Pancreas (tissue), 10 donors: ENCODE measurements at places on chromosomes 4 and X.
A peak's percentile ranks its signal among the peaks of the same experiment; 100 is the strongest.

DNA sequence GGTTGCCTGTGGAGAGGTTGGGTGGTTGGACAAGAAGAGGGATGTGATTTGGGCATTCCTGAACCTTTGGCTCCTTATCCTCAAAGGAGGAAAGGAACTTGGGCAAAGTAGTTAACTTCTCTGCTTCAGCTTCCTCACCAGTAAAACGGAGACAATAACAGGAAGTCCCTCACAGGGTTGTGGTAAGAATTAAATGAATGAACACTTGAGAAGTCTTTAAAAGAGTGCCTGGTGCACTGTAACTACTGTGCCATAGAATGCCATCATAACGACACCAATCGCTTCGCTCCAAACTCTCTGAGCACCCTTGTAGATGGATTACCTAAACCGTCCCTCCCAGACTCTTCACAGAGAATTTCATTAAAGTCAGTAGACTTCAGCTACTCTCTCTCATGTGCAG is 10.5 kb downstream of the ZCCHC18 start:
- no peak for DNase-seq

DNA sequence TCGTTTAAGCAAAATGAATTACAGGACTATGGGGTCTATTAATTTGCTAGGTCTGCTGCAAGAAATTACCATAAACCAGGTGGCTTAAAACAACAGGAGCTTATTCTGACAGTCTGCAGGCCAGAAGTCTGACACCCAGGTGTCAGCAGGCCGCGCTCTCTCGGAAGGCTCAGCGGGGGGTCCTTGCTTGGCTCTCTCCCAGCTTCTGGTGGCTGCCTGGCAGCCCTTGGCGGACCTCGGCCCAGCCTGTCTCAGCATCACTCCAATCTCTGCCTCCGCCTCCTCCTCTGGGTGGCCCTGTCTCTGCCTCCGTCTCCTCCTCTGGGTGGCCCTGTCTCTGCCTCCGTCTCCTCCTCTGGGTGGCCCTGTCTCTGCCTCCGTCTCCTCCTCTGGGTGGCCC is 580.5 kb upstream of the FAT1 start:
- DNase-seq, result no peak

DNA sequence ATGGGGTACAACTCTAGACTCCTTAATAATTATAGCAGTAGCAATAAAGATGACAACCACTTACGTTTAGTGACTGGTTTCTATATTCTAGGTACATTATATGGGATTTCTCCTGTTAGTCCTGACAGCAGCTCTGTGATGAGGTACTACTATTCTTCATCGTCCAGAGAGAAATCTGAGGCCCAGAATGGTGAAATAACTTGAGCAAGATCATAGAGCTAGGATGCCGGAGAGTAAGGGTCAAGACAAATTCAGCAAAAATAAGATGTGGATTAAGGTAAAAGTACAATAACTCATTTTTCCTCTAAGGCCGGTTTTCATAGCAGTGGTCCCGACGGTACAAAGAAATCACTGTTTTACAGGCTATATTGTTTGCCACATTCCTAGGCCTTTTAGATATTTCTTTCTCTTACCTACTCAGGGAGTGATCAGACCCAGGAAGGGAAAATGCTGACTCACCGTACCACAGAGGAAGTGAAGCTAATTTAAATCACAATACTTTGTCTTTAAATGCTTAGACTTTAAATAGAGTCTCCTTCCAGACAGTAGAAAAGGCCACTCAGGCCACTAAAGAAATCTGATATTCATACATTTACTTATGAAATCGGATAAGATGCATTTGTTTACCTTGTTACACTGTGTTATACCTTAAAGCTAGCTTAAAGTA is 2023.0 kb upstream of the AGA start:
- no peak for DNase-seq

DNA sequence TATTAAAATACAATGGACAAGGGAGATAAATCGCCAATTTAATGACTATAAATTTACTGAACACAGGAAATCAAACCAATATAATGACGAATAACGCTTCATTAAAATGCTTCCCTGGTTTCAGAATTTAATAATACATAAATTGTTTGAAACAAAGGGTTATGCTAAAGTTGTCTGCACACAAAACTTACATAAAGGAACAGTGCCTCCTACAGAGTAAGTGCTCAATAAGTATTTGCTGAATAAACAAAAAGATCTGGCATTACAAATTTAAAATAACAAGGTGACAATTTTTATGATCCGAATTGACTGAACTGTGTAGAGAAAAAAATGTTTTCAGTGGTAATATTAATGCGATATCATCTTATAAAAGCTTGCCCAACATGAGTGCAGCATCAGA is 69.6 kb downstream of the NOCT start:
- DNase-seq, result no peak

- DNase-seq, result no peak
Observed at GRCh38 chr4:113086172-113086695, 36.8 kb downstream of the ANK2 start.

DNA sequence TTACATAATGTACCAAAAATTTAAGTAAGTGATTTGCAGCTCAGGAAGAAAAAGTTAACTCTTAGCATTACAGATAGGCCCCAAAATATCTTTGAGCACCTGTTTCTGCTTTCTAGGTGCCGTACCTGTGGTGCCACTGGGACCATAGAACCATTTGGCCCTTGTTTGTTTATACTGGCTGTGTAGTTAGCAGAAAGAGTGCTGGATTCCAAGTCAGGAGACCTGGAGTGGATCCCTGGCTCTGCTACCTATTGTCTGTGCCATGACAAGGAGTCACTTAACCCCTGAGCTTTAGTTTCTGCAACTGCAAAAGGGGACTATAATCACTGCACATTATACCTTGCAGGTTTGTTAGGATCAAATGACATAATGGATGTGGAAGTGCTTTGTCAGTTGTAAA is 137.8 kb upstream of the GPR101 start:
- no peak for DNase-seq

GRCh38 chr4:82138374-82138773 is 235.4 kb downstream of the HNRNPD start:
- no peak for DNase-seq

DNA sequence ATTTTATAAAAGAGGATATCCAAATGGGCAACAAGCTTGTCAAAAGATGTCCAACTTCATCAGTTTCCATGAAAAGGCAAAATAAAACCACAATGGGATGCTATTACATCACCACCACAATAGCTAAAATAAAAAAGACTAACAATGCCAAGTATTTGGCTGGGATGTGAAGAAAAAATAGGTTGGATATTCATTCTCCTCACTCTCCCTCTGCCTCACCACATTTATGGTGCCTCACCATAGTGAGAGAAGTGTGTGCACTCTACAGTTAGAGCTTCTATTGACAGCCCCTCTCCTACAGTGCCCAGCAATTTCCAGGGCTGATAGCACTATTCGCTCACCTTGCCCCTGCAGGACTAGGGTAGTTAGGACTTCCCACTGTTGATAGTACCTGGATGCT is 25.5 kb downstream of the VEGFC start:
- DNase-seq, result no peak

- DNase-seq, result no peak
Observed at GRCh38 chr4:115128037-115128436, 14.6 kb upstream of the NDST4 start.

DNA sequence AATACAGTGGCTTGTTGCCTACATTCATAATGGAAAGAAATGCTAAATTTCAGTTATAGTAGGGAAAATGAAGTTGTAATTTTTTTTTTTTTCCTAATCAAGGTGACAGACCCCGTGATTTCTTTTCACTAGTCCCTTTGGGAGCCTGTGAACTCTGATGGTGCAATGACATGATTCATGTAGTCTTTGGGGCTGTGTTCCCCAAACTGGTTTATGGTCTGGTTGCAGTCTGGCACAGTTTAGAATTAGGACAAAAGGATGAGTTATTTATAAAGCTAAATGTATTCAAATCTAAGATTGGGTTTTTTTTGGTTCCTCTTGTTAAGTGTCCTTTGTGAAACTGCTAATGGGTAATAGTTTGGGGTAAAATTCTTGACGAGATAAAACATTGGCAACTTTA is 66.0 kb downstream of the REPS2 start:
- no peak for DNase-seq

DNA sequence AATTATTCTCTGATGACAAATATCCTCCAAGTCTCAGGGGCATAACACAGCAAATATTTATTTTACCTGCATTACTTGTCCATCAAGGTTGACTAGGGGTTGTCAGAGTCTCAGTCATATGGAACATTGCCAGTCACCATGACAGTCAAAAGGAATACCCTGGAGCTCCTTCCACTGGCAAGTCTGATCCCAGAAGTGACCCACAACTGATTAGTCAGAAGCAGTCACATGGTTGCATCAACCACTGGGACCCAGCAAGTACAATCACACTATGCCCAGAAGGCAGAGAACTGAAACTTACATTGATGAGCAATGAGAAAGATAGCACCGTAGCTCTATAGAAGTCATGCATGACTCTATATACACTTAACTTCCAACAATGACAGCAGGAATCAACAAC is 41.9 kb upstream of the SOD3 start:
- no peak for DNase-seq

DNA sequence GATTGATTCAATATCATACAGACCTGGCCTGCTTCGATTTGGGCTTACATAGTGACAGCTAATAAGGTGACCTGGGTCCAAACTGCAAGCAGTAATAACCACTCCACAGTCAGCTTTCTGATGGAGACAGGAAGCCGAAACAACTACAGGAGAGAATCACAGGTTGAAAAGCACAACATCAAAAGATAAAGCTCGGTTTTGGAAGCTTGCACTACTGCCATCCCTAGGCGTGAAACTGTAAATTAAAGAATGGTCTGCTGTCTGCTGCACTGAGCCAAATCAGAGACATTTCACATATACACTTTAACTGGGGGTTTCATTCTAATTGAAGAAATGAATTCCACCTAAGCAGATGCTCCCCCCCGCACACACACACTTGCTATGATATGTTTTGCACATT is 116.3 kb downstream of the DHX15 start:
- no peak for DNase-seq

- no peak for DNase-seq
Observed at GRCh38 chrX:31293409-31293808, 221.6 kb upstream of the FTHL17 start.

DNA sequence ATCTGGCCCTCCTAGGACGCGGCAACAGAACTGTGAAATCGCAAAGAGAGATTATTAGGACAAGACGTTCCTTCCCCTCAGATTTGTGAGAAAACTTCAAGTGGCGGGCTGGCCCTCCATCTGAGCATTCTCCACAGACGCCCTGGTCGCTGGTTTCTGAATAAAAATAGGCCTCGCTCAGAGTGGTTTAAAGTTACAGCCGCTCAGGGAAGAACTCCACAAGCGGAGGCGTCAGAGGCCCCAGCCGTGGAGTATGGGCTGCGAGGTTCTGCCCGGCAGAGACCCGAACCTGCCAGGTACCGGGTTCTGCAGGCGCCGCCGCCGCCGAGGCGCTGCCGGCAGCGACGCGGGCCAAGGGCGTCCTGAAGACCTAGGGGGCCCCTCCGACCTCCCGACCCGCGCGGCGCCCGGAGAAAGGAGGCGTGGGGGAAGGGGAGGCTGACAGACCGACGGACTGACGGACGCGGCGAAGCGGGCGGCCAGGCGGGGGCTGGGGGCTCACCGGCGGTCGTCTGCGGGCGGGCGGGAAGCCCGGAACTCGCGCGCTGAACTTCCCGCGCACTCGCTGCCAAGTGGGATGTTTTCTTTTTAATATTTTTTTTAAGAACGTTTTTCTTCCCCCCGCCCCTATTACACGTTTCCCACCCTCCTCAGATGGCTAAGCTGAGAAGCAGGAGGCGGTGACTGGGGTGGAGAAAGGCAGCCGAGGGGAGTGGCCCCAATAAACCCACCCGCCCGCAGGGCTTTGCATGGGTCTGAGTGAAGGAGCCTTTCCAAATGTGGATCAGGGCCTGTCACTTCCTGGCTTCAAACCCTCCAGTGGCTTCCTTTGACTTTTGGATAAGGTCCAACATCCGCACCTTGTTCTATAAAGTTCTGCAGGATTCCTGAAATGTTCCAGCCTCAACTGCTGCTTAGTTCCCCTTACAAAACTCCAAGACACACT is at the start of gene PABPC4L:
TSS of gene PABPC4L (minus strand) at position 574 of the 946 bp plus-strand sequence. CDS start 770 bp downstream, outside the sequence.
- DNase-seq, result peak; percentile 34

GRCh38 chrX:105458846-105459245 is 238.4 kb upstream of the TEX13A start:
- DNase-seq, result no peak

DNA sequence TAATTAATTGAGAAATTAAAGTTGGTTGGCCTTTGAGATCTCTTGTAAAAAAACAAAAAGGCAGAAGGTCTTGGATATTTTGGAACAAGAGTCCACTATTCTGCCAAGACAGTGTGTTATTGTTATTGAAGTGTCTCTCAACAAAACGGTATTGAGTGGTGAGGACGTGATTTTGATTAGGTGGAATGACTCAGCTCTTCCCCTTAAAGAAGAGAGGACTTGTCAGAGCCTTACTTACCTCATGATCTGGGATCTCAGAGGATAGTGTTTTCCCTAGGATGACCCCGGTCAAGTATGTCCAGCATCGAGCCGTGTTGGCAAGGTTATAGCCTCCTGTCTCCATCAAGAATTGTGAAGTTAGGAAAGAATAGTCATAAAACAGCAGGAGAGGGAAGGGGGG is 110.9 kb downstream of the HDAC8 start:
- DNase-seq, result no peak

DNA sequence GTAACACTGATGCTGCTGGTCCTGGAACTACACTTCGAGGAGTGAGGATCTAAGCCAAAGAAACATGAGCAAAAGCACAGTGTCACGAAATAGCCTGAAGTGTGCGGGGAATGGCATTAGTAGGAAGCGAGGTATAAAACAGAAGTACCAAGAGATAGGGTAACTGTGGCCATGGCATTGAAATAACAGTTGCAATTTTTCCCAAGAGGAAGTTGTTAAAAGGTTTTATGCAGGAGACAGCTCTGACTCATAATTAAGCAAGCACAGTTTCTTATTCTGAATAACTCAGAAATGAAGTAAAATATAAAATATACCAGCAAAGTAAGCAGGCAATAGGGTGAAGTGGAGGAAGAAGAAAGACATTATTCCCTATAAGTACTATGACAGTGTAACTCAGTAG is 90.3 kb upstream of the TMEM150C start:
- DNase-seq, result no peak

GRCh38 chr4:139988863-139989765 is 164.9 kb downstream of the MAML3 start:
- no peak for DNase-seq

- peak; percentile 7 for DNase-seq
Observed at GRCh38 chr4:47668810-47669408, 169.0 kb downstream of the CORIN start.
